PC-3 (cell line): ENCODE measurements at places on chromosomes 6 and 20.
A peak's percentile ranks its signal among the peaks of the same experiment; 100 is the strongest.

DNA sequence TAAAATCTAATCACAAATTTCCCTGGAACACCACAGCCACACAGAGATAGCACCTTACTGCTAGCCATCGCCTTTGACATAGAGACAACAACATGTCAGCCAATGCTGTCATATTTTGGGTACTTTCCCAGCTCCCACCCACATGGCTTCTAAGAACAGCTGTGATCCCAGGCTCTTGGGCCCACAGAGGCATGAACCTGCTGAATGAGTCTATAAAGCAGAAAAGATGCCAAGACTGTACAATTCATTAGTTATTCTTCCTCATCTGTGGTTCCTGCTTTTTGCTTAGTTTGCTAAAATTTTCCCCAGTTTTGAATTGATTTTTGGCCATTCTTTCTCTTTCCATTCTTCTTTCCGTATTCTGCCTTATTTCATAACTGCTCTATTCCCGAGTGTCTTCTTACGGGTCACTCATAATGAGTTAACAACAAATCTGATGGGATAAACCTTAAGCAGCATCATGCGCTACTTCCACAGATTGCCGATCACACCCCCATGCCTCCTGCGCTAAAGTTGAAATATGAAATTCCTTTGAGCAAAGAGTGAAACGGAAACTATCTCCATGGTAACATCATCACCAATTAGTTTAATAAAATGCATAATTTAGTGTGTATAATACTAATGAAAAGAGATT is 327.3 kb upstream of the HSF2 start:
- DNase-seq, result no peak

- peak; percentile 66 for DNase-seq
Observed at GRCh38 chr6:33702345-33702977, 9.0 kb downstream of the UQCC2 start.

DNA sequence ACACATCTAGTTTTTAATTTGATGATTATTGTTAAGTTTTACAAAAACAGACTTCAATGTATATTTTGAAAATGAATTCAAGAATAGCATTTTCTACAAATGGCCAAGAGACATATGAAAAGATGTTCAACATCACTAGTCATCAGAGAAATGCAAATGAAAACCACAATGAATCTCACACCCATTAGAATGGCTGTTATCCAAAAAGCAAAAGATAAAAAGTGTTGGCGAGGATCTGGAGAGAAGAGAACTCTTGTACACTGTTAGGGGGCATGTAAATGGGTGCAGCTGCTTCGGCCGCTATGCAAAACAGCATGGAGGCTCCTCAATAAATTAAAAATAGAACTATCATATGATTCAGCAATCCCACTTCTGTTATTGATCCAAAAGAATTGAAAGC is 185.8 kb upstream of the CCN2 start:
- DNase-seq, result no peak

DNA sequence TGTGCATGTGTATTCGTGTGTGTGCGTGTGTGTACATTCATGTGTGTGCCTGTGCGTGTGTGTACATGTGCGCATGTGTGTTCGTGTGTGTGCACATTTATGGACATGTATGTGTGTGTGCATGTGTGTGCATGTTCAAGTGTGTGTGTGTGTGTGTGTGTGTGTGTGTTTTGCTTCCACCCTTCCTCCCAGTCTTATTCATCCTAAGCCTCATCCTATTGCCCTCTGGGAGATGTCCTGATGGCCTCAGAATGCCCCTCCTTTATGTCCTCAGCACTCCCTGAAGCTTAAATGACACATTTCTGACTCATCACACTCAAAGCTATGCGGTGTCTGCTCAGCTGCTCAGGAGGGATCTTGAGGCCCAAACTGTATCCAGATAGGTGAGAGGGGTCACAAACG is 76.6 kb upstream of the CCDC167 start:
- peak; percentile 81 for DNase-seq

DNA sequence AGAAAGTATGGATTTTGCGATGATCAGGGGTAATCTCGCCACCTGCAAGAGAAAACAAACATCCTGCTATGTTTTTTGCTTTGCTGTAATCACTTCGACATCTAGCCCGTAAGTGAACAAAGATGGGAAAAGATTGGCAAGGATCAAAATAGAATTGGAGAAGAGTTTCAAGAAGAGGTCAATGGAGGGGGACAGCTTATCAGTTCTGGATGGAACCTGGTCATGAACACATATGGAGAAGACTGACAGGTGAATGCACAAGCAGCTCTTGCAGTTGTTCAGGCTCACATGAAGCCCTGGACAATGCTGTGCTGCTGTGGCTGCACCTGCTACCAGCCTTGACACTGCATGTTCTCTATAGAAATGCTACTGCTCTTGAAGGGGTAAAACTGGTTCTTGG is 222.1 kb downstream of the BCAS1 start:
- no peak for DNase-seq

DNA sequence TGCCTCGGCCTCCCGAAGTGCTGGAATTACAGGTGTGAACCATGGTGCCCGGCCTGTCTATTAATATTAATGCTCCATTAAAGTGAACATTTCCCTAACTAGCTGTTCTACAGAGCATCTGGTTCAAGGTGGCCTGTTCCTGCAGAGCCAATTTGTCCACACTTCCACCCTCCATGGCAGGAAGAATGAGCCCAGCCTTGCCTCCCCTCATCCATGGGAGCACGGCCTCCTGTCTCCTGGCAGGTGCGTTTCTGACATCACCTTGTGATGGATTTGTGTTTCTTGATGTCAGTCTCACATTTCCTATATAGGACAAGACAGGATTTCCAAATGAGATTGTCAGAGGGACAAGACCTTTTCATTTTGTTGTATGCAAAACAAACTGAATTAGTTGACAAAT is 105.7 kb upstream of the FRMD1 start:
- DNase-seq, result no peak

- no peak for DNase-seq
Observed at GRCh38 chr6:113625850-113626249, 231.3 kb upstream of the MARCKS start.

- DNase-seq, result no peak
Observed at GRCh38 chr6:53130569-53131290, 17.9 kb downstream of the GCM1 start.

GRCh38 chr6:67450641-67451040 is 1184.4 kb upstream of the ADGRB3 start:
- no peak for DNase-seq

- DNase-seq, result no peak
Observed at GRCh38 chr6:131765081-131765803, 42.6 kb upstream of the ENPP1 start.

DNA sequence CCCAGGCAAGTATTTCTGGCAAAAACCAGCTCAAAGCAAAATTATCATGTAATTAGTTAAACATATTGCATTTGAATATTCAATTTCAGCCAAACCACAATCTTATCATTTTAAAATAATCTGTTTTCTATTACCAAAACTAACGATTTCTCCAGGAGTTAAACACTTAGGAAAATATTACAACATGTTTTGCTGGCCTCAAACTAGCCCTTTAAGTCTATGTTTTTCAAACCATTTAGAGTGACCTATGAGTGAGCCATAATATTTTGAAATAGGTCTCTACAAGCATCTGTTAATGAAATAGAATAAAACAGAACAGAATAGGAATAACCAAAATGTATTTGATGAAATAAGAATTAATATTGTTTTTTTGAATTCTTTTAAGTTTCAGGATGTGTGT is 370.9 kb downstream of the COL12A1 start:
- no peak for DNase-seq

- DNase-seq, result peak; percentile 29
Observed at GRCh38 chr6:28953585-28954258, 29.9 kb upstream of the TRIM27 start.

GRCh38 chr20:45087097-45087790 is 13.7 kb downstream of the KCNS1 start:
- DNase-seq, result peak; percentile 36

- no peak for DNase-seq
Observed at GRCh38 chr6:25022140-25022553, 86.4 kb upstream of the RIPOR2 start.

DNA sequence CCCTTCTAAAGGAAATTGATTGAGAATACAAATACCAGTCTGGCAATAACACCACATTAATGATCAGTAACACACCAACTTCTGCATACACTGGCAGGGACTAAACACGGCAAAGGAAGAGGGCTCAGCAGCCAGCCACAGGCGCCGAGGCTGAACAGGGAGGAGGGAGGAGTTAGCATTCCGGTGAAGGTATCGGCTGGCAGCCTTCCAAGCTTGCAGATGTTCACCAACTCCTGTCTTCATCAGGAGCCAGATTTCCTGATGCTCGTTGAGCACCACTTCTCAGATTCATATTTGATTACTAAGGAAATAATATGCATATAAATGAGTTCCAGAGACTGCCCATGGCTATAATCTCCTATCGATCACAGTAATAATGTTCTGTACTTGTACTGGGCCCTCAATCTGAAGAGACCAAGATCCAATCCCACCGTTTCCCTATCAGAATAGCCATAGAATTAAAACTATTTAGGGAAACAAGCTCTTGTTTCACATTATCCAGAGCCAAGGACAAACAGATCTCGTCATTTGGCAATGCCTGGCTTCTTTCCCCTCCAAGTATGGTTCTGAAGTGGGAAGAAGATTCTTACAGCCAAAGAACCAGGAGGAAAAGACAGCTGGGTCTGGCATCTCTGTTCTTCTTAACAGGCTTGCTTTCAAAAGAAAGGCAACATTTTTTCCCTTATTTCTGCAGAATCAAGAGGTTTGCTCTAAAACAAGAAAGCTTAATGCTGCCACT is 42.2 kb downstream of the GFOD1 start:
- DNase-seq, result no peak

- DNase-seq, result no peak
Observed at GRCh38 chr20:8621001-8621400, 447.9 kb upstream of the PLCB4 start.

DNA sequence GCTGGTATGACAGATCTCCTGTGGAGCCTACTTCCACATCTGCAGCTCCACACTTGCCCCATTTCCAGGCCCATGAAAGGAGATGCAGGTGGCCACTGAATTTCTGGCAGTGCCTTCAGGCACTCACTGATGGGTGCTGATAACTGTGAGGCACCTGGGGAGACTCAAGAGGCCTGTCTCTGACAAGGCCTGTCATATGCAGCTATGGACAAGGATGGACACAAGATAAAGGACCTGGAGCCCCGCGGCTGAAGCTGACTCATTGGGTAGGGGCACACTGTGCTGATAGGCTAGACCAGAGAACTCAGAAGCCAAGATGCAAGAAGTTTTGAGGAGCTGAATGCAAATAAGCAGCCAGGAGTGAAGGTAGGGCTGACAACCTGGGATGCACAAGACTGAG is 81.0 kb upstream of the LRFN2 start:
- no peak for DNase-seq

DNA sequence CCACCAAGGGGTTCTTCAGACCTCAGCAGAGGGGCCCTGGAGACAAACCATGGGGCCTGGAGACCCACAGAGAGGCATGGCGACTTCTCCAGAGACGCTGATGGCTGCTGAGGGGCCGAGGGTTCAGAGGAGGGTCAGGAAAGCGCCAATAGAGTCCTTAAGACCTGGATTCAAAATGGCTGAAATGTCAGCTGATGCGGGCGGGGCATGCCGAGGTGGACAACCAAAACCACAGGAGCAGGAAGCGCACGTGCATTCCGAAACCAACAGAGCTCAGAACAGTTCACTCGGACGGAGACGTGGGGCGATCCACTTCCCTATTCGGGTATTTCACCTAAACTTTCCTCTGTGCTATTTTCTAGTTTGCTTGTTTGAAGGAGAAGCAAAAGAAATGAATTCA is 99.9 kb upstream of the RIN2 start:
- no peak for DNase-seq

GRCh38 chr6:130671577-130671976 is 155.6 kb upstream of the SMLR1 start:
- no peak for DNase-seq

GRCh38 chr20:62056975-62057374 is 8.7 kb downstream of the TAF4 start:
- DNase-seq, result no peak

- peak; percentile 55 for DNase-seq
Observed at GRCh38 chr20:23048283-23049200, 930 bp downstream of the THBD start.

DNA sequence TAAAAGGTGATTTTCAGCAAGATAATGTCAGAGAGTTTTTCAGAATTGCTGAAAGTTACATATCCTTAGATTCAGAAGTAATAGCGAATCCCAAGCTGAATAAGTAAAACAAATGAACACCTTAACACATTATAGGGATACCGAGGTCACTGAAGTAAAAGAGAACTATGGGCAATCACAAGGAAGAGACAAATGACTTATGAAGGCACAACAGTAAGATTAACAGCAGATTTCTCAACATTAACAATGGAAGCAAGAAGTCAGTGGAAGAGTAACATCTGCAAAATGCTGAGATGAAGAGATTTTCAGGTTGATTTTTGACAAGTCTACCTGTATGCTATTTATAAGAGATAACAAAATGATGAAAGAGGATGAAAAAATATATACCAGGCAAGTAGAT is 86.1 kb upstream of the EZR start:
- DNase-seq, result no peak

DNA sequence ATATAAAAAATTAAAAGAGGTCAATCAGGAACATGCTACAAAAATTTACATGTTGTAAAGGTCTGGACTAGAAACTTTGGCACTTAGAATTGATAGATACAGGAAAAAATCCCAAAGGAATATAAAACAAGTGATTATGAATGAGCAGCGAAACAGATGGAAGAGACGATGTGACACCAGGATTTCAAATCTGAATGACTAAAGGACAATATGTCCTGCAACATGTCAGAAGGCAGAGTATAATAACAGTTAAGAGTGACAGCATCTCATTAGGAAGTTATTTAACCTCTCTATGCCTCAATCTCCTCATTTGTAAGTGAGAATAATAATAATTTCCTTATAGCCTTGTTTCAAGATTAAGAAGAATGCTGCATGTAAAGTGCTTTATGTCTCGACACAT is 50.3 kb downstream of the FRK start:
- no peak for DNase-seq

DNA sequence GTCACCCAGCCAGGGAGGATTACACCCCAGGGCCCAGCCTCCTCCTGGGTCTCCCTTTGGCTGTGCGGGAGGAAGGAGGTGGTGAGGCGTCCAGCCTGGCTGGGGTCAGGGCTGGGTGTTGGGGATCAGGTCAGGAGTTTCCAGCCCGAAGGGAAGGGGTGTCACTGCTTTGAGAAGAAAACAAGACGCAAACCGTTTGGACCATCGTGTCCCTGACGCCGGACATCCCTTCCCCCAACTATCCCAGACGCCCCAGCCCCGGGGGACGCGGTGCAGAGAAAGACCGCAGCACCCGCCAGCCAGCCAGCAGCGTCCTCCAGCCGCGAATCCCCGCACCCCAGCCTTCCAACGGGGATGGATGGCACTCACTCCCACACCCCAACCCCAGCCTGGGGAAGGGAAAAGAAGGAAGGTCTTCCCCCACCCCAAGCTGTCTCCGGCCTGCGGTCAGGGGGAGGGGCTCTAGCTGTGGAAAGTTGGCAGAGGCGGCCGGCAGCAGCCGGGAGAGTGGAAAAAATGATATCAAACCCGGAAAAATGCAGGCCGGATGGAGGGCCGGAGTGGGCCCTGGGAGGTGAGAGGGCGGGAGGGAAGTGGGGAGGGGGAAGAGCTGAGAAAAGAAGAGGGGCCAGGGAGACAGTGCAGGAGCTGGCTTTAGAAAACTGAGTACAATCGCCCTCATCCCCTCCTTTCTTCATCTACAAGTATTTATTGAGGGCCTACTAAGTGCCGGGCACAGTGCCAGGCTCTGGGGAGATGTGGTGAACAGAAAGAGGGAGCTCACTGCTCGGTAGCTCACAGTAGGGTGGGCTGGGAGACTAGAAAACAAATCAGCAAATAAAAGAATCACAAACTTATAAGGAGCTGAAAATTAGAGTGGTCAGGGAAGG is 10.6 kb downstream of the REM1 start:
- DNase-seq, result no peak
